ENCODE measurements at places on chromosomes 16 and 17. TPM values are rescaled to one million over a fixed set of nuclear protein-coding genes. Genes with fewer than 3 reads are reported as not detected.

DNA sequence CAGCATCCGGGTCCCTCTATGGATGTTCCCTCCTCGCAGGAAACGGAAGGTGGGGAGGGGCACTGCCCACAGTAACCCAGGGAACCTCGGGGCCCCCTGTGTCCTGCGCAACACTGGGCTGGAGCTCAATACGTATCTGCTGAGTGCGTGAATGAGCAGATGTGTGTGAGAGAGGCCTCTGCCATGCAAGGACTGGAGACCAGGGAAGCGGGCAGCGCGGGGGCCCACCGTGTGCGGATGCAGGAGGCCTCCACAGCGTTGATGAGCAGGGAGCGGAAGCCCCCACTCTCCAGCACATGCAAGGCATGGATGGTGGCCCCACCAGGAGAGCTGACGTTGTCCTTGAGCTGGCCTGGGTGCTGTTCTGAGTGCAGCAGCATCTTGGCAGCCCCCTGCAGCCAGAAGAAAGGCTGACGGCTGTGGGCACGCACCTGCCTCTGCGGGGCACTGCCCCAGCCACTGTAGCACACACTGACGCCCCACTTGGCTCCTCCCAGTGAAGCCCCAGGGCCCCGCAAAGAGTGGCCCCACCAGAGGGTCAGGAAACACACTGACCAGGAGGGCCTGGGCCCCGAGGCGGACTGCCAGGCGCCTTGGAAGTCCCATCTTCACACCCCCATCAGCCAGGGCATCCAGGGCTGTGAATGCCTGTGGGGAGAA, 2.9 kb downstream of the PYCR1 start:
- no peak for DNase-seq

- DNase-seq = no peak
Measured at GRCh38 chr17:80382446-80382845, 32.5 kb upstream of the ENDOV start.

DNA sequence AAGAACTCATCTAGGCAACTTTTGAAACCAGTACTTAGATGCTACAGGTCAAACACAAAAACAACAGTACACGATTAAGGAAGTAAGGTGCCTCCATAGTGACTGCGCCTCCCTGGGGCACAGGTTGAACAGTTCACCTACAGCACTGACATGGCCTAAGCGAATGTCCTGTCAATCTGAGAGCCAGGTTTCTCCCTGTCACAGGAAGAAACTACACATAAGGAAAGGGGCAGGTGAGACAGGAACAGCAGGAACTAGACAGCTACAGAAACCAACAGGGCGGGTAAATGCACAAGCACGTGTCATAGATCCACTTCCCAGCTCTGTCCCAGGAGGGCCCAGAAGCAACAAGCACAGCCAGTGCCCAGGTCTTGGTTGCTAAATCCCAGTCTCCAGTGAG, 8.0 kb upstream of the ARHGDIA start:
- no peak for DNase-seq

- DNase-seq = no peak
Measured at GRCh38 chr16:88453217-88453531, at the start of gene ZFPM1. Gene ZFPM1, plus strand, starts transcription at chr16:88453280. Its CDS starts 359 bp downstream, at chr16:88453639.

DNA sequence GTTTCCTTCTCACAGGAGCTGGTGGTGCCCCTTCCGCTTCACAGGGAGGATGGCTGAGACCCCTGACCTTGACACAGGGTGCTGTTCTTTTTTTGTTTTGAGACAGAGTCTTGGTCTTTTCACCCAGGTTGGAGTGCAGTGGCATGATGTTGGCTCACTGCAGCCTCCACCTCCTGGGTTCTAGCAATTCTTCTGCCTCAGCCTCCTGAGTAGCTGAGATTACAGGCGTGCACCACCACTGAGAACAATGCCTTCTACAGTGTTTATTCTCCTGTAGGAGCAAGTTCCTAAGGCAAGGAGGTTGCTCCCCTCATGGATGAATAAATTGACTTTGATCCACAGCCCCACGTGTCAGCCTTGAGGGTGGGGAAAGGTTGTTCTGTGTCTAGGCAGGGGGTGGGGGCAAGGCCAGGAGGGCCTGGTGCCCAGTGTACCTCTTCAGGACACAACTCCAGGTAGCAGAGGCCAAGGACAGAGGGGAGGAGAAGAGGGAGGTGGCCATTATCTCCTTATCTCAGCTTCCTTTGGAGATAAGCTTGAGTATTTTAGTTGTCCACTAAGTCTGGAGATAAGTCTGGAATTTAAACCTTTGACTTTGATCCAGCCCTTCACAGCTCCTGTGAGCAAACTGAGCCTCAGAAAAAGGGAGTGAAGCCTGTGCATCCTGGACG, 159.4 kb downstream of the SEC14L1 start:
- DNase-seq = no peak

DNA sequence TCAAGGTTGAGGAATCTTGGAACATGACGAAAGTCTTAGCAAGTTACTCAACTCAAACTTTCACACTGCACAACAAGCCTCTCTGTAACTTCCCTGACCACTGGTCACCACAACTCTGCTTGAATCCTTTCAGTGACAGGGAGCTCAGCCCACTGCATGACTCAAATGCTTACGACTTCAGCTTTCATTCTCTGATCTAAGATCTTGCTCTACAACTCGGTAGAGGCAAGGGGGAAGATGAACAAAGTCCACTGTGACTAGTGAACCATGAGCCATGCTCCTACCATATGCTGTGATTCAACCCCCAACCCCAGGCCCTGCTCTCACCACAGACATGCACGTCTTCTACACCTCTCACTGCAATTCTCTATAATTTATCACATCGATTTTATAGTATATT, 160.9 kb downstream of the SLC39A11 start:
- no peak for DNase-seq

DNA sequence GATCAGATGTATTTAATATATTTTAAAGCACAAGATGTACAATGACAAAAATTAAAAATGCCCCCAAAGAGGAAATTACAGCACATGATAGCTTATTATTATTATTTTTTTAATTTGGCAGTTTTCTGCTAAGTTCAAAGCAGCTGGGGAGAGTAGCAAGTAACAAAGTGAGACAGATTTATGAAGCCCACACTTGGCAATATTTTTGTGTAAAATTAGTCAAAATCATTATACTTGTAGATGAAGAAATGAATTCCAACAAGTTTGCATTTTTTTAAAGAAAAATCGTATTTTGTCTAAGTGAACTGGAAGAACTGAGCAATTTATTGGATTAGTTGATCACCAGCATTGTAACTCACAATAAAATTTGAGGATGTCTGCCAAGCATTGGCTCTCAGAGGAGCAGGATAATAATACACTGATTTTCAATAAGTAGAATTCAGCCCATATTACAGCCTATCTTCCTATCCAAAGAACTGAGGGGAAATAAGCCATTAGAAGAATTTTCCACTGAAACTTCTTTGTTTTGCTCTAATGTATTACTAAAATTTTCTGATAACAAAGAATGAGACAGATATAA, 215.6 kb downstream of the MAP2K6 start:
- no peak for DNase-seq

DNA sequence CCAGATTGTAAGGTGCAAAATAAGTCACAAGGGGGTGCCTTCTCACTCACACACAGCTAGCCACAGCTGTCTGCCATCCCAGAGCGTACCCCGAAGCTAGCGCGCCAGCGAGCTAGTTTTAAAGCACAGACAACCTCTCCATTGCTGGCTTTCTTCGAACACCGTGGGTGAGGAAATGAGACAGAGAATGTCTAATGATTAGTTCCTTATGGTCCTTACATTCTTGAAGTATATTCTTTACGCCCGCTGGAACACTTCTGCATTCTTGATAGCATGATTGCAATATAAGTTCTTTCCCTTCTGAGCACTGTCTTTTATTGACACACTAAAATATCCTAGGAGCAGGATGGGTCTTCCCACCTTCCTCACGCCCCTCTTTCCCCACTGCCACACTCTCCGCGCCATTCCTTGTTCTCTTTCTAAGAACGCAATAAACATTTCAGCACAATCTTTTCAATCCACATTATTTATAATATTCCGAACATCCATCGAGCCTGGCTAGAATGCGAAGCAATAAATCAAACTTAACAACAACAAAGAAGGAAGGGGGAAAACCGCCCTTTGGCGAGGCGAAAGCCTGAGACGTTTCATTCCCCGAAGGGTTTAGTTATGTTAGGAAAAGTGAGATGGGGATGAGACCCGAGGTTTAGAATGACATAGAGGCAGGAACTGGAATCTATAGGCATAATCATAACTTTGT, 251.3 kb downstream of the NTN1 start:
- DNase-seq = no peak

DNA sequence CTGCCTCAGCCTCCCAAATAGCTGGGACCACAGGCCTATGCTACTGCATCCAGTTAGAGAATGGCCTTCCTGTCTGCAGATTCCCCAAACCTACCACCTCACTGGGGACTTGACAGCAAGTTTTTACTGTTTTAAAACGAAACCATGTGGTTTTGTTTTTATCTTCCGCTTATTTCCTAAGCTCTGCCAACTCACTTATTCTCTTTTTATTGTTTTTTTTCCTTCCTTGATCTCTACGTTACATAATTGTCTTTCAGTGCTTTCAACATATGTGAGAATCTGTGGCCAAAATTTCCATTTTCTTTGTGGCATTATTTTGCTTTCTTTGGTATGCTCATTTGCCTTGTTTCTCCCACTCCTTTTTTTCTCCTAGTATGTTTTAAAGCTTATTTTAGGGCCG, 14.6 kb upstream of the SLC38A7 start:
- no peak for DNase-seq

DNA sequence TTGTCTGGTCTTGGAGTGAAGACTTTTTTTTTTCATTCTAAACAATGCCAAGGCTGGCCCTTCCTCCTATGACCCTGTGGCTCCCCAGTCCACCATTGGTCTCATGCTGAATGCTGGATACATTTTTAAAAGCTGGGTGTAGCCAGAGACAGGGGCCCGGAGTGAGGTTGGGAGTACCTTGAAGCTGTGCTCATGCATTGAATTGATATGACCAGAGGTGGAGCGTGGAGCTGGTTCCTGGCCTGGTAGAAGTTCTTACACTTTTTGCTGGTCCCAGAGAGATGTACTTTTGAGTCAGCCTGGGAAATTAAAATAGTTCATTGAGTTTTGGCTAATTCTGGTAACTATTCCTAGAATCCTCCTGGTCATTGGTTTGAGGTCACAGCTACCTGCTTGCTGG, 83.6 kb downstream of the CMIP start:
- no peak for DNase-seq

DNA sequence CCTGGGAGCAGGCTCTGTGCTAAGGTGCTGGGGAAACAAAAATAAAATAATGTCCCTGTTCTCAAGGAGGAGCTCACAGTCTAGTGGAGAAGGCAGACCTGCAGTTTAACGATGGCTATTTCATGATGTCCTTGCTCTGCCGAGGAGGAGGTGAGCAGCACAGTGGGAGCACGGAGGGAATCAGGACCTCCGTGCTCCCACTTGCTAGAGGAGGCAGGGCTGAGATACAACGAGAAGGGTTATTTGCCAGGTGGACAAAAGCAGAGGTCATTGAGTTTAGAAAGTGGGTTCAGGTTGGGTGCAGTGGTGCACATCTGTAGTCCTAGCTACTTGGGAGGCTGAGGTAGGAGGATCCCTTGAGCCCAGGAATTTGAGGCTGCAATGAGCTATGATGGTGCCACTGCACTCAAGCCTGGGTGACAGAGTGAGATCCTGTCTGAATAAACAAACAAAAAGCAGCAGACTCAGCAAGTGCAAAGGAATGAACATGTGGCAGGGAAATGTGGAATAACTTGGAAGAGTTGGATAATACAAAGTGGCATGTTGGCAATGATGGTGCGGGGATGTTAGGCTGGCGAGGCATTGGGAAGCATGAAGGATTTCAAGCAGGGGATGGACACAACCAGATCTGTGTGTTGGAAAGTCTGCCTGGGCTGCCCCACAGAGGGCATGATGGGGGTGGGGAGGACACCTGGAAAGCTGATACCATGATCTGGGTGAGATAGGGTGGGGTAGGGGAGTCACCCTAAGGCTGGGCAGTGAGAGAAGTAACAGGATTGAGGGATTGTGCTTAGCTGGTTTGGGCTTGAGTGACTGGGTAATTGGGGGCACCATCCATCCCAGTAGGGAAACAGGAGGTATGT, 12.8 kb upstream of the TNS4 start:
- DNase-seq = no peak

DNA sequence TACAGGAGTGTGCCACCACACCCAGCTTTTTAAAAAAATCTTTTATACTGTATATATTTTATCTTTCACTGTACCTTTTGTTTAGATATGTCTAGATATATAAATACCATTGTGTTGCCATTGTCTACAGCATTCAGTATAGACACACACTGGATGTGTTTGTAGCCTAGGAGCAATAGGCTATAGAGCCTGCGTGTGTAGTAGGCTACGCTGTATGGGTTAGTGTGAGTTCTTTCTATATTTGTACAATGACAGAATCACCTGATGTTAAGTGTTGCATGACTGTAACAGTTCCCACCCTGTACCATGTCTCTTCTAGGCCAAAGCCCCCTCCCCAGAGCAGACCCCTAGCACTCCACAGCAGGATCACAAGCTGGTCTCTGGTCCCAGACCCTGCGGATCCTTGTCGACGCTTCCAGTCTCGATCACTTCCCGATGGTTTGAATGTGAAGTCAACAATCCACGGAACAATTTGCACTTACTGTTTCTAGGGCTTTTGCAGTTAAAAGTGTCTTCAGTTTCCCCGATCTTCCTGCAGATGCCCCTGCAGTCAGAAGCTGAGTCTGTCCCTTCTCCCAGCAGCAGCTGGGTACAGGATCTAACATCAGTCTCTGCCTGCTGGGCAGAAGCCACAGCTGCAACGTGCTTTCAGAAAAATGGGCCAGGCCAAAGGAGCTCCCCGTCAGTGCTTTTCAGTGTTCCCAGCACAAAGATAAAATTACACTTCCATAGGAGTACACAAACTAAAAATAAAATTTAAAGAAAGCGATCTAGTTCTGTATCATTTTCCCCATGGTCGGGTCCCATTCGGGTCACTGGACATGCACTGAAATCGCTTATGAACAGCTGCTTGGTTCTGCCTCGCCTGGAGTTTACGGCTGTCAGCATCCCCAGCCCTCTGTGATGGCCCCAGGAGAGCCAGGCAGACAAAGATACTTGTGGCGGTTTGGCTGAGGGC, 35.4 kb downstream of the ADAM11 start:
- DNase-seq = no peak

HSPB9 gene
- polyA plus RNA-seq = not detected

CTRB1 gene
- polyA plus RNA-seq = not detected

MYOCD gene
- polyA plus RNA-seq = 10.6 TPM

HCFC1R1 gene
- 57.9 TPM for polyA plus RNA-seq

SYNGR3 gene
- polyA plus RNA-seq = 6.6 TPM

CLDN9 gene
- not detected for polyA plus RNA-seq

MPP2 gene
- polyA plus RNA-seq = 3.8 TPM

RPS6KB1 gene
- 11.7 TPM for polyA plus RNA-seq

All from IMR-90 (cell line).